ENCODE measurements at places on chromosomes 16 and 17.

GRCh38 chr17:4475463-4475862 is 23.2 kb upstream of the SPNS2 start:
- no peak for DNase-seq

DNA sequence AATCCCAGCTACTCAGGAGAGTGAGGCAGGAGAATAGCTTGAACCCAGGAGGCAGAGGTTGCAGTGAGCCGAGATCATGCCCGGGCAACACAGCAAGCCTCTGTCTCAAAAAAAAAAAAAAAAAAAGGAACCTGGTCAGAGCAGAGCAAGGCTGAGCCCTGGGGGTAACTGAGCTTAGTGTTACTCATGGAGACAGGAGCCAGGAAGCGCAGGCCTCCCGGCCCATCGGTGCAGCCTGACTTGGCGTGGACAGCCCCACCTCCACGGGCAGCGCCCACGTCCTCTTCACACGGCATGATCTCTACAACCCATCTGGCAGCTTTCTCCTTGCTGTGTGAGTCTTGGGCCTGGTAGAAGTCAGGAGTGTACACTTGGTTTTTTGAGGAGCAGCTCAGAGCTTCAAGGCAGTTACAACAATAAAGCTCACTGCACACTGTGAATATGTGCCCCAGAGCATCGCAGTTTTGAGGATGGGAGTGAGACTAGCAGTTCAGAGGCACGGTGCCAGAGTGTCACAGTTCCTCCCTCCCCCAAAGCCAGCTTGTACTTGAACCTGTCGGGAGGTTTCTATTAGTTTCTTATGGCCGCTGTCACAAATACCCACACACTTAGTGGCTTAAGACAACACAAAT is 129.9 kb downstream of the RAP1GAP2 start:
- DNase-seq: no peak

GRCh38 chr16:87007907-87008306 is 309.3 kb downstream of the C16orf95 start:
- DNase-seq: no peak

- DNase-seq: no peak
These were observed 52.4 kb downstream of the ITFG1 start for GRCh38 chr16:47408491-47408890.

- no peak for DNase-seq
These were observed 6.9 kb upstream of the BPTF start for GRCh38 chr17:67818110-67819002.

DNA sequence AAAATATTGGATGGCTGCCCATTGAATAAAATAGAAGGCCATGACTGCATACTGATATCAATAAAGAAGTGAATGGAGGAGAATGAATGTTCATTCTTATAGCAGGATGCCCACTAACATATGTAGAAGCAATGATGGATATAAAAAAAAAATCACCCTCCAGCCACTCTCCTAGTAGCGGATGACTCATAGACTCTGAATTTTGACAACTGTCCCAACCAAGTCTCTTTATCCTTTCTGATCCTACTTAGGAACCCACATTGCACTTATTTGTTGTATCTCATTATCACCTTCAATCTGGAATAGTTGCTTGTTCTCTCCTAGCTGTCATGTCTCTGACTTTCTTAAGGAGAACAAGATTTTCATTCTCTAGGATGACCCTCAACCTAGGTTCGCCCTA is 429.9 kb downstream of the HS3ST3B1 start:
- no peak for DNase-seq
